Activated naive CD8-positive, alpha-beta T cell treated with anti-CD3 and anti-CD28 coated beads, Interleukin-2, amount 10 ng/mL, durations not matched to agents 7 days and 5 days (primary cell): ENCODE measurements at places on chromosomes 12 and 14. TPM values are rescaled to one million over a fixed set of nuclear protein-coding genes. Genes with fewer than 3 reads are reported as not detected.

KRT77 gene
- not detected for total RNA-seq

DNA sequence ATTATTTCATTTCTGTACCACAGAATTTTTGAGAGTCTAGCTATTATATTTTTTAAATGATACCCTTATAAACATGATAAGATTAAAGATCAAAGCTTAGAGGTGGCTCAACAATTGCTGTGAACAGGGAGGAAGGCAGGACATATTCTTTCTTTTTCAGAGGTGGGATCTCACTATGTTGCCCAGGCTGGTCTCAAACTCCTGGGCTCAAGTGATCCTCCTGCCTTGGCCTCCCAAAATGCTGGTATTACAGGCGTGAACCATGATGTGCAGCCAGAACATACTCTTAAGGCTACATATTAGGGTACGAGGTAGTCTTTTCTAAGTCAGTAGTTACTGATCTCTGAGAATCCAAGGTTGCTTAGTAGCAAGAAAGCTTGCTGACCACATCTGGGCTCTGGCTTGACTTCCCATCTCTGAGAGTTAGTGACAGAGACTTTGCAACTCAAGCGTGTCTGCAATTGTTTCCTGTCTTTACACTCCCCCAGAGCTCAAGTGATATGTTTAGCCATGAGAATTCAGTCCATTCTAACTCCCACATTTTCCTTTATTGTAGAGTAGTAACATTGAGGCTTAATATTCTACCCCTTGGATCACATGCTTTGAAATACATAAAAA is 8.6 kb downstream of the RAB5B start:
- no peak for DNase-seq

CCND2 gene
- total RNA-seq: 438 TPM

DNA sequence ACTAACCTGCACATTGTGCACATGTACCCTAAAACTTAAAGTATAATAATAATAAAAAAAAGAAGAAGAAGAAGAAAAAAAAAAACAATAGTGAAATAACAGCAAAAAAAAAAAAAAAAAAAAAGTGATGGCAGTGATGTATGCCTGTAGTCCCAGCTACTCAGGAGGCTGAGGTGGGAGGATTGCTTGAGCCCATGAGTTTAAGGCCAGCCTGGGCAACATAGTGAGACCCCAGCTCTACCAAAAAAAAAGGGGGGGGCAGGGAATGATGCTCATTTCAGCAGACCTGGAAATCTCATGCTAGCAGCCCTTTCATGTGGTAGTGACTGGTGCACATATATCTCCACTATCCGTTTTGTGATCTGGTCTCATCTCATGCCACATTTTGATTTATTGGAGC is 20.8 kb downstream of the TRAFD1 start:
- no peak for DNase-seq

DNA sequence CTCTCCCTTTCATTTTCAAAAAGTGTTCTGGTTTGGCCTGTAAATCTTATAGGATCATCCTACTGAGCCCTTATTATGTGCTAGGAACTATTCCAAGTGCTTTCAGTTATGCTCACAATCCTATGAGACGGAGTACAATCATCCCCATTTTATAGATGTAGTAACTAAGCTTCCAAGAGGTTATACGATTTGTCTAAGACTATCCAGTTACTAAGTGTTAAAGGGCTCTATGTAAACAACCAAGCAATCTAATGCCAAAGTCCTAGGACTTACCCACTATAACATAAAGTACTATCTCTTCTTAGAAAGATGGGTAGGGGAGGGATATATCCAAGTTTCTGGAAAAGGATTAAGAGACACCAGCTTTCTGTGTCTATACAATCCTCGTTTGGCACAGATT is 6.7 kb downstream of the CFL2 start:
- no peak for DNase-seq

RHEBL1 gene
- total RNA-seq: 9.7 TPM

MAGOHB gene
- 41.5 TPM for total RNA-seq

FGD6 gene
- 0.45 TPM for total RNA-seq
